ENCODE measurements at places on chromosomes 6 and 20.

- no peak for DNase-seq
- no peaks in the 10 kb centered on the region for H3K4me1 ChIP-seq
- H3K27me3 ChIP-seq: no peaks in the 10 kb centered on the region
- no peak overlapping the region for H3K4me3 ChIP-seq
- no peaks in the 10 kb centered on the region for H3K36me3 ChIP-seq
Measured at GRCh38 chr6:166572370-166573261, 13.9 kb downstream of the RAMACL start.

DNA sequence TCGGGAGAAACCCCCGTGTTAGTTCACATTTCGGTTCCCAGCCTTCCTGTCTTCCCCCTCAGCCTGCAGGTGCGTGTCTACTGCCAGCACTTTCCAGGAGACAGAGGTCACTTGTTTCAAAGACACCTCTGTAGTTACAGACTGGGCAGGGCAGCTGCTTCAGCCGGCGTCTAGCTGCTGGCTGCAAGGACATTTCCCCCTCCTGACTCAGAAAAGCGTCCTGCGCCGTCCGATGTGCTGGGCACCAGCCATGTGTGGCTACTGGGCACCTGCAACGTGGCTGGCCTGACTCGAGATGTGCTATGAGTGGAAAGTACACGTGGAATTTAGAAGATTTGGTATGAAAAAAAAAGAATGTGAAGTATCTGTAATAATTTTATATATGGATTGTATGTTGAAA, 37.6 kb downstream of the RRBP1 start:
- no peak overlapping the region for H3K27ac ChIP-seq
- H3K4me1 ChIP-seq: no peaks in the 10 kb centered on the region
- no peak for DNase-seq

DNA sequence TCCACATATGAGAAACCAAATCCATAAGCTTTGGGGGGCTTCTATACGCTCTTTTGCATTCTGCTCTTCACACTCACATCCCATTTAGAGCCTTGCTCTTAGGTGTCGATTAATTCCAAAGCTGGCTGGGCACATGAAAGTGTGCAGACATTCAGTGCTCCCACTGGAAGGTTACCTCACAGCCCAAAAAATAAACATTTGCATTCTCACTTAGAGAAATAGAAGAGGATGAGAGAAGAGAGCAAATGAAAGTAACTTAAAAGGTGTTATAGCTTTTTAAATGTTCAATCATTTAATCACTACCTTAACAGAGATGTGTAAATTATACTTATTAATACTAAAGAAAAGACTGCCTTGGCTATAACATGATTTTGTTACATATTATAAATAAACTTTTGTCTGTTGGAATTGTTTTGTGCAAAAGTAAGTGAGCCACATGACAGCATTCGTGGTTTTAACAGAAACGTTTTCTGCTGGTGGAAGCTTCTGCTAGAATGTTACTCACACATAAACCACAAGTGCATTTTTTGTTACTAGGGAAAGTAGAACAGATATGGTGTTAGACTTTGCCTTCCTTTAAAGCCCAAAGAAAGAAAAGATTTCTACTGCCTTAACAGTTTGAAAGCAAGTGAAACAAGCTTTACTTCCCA, 116.7 kb downstream of the SIM1 start:
- no peaks in the 10 kb centered on the region for H3K27me3 ChIP-seq
- H3K4me3 ChIP-seq: no peak overlapping the region
- no peak overlapping the region for H3K27ac ChIP-seq
- no peak for DNase-seq

DNA sequence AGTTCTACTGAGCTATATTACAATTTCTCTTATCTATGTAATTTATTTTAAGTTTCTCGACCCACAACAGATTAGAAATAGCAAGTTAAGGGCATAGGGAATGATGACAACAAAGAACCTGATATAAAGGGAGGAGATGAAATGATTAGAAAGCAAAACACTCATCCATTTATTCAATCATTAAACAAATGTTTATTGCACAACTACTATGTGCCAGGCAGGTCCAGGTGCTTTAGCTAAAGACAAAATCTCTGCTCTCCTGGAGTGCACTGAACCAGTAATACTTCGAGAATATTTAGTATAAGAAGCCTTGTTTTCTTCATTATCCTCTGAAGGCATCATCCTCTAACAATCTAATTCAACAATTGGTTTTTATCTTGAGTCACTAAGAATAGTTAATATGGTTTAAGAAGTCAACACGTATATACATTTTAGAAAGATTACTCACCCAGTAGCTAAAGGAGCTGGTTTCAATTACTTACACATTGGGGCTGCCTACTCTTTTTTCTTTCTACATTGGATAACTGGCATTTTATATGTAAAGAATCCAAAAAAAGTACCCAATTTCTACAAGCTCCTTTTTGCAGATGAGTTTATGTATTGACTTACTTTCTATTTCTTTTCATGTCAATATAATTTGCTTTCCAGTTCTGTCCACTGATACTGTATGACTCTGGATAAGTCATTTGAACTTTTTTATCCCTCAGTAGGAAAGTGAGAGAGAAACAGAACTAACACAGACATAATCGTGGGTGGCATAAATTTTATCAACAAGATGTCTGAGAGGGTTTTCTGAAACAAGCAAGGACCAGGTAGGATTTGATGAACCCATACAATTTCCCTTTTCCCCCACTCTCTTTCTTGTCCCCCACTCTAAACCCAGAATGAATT, 312.6 kb downstream of the CLIC5 start:
- H3K27ac ChIP-seq: no peak overlapping the region
- H3K4me3 ChIP-seq: no peak overlapping the region
- DNase-seq: no peak
- no peaks in the 10 kb centered on the region for H3K36me3 ChIP-seq

- H3K27ac ChIP-seq: no peak overlapping the region
- no peak overlapping the region for H3K4me3 ChIP-seq
- no peaks in the 10 kb centered on the region for H3K27me3 ChIP-seq
- no peak for DNase-seq
- no peaks in the 10 kb centered on the region for H3K4me1 ChIP-seq
Measured at GRCh38 chr20:17720755-17721154, 21.0 kb downstream of the BANF2 start.

DNA sequence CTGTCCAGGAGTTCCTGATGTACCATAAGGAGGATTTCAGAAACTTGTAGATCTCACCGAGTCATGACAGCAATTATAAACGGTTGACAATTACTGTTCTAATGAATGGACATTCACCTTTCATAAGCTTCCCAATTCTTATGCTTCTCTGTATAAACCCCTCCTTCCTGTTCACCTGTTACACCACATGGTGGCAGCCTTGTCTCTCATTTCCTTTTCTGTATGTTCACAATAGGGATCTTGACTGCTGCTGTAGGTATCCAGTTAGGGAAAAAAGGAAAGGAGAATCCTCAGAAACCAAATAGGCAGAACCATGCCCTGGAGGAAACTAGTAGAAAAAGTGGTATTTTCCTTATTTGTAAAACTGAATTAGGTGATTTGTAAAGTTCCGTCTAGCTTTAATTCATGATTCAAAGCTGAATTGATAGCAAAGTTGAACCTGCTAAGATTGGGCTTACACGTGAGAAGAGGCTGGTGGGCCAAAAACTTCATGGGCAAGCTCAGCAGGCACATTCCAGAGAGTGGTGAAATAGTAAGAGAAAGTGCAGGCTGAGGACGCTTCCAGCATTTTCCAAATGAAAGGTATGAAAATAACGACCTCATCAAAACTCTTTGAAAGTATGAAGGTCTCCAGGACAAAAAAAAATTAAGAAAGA, 29.0 kb upstream of the TBPL1 start:
- H3K27ac ChIP-seq: no peak overlapping the region
- H3K4me1 ChIP-seq: no peaks in the 10 kb centered on the region
- peaks cover 4% of the 10 kb centered on the region for H3K27me3 ChIP-seq
- H3K36me3 ChIP-seq: no peaks in the 10 kb centered on the region
- DNase-seq: peak; percentile 53

- H3K36me3 ChIP-seq: no peaks in the 10 kb centered on the region
- no peak overlapping the region for H3K4me3 ChIP-seq
- H3K4me1 ChIP-seq: no peaks in the 10 kb centered on the region
- DNase-seq: no peak
- no peak overlapping the region for H3K27ac ChIP-seq
- H3K27me3 ChIP-seq: no peaks in the 10 kb centered on the region
Measured at GRCh38 chr6:89044328-89045010, 36.1 kb upstream of the PNRC1 start.

- H3K27me3 ChIP-seq: no peaks in the 10 kb centered on the region
- no peak for DNase-seq
- no peak overlapping the region for H3K4me3 ChIP-seq
- no peaks in the 10 kb centered on the region for H3K36me3 ChIP-seq
- H3K4me1 ChIP-seq: no peaks in the 10 kb centered on the region
Measured at GRCh38 chr20:40435146-40435895, 253.7 kb downstream of the MAFB start.

- H3K4me3 ChIP-seq: no peak overlapping the region
- H3K27ac ChIP-seq: no peak overlapping the region
- DNase-seq: no peak
- no peaks in the 10 kb centered on the region for H3K36me3 ChIP-seq
- no peaks in the 10 kb centered on the region for H3K27me3 ChIP-seq
Measured at GRCh38 chr6:39841291-39841690, 49.1 kb downstream of the DAAM2 start.
